ENCODE measurements at places on chromosomes 16 and 17.

- no peak for DNase-seq
These were observed 633.2 kb downstream of the WWOX start for GRCh38 chr16:78732696-78733095.

DNA sequence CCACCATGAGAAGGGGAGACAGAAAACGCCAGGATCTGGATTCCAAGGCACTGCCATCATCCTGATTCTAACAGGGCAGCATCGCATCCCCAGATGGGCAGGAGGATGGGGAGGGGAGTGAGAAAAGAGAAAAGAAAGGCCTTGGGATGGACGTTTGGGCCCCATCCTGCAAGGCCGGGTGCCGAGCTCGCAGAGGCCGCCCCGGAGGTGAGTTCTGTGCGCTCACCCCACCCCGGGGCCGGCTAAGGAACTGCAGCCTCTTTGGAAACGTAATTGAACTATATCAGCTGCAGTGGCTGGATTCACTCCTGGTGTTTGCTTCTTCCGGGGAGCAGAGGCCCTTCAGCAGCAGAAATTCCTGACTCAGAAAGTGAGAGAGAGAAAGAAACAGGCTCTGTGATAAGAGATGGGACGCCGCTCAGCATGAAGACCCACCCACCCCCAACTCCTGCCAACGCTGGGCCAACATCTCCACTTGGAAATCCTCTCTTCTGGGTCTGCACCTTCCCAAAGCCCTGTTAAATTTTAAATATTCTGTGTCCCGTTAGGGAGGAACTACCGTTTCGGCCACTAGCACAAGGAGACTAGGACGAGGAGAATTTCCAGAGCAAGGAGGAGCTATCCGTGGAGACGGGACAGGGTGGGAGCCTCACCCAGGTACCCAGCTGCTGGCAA lies 8.5 kb upstream of the SSTR2 start:
- DNase-seq = peak; percentile 84

GRCh38 chr17:7356072-7356549 lies 1.2 kb downstream of the TMEM95 start:
- DNase-seq = peak; percentile 83

DNA sequence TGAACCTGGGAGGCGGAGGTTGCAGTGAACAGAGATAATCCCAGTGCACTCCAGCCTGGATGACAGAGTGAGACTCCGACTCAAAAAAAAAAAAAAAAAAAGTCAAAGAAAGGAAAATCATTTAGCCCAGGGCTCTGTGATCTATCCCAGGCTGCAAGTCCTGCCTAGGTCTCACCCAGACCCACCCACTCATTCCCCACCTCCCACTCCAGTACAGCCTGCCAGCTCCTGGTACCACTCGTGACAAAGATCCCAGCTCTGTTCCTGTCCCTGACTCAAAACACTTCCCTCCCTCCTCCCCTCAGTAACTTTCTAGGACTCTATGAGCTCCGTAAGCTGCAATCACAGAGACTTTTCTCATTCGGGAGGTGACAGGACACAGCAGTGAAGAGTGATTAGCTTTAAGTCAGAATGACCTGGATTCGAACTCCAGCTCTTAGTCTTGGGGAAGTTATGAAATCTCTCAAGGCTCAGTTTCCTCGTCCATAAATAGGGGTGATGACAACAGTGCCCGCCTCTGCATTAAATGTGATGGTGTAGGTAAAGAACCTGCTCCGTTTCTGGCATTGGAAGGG lies 28.0 kb upstream of the MRPS23 start:
- DNase-seq = no peak

DNA sequence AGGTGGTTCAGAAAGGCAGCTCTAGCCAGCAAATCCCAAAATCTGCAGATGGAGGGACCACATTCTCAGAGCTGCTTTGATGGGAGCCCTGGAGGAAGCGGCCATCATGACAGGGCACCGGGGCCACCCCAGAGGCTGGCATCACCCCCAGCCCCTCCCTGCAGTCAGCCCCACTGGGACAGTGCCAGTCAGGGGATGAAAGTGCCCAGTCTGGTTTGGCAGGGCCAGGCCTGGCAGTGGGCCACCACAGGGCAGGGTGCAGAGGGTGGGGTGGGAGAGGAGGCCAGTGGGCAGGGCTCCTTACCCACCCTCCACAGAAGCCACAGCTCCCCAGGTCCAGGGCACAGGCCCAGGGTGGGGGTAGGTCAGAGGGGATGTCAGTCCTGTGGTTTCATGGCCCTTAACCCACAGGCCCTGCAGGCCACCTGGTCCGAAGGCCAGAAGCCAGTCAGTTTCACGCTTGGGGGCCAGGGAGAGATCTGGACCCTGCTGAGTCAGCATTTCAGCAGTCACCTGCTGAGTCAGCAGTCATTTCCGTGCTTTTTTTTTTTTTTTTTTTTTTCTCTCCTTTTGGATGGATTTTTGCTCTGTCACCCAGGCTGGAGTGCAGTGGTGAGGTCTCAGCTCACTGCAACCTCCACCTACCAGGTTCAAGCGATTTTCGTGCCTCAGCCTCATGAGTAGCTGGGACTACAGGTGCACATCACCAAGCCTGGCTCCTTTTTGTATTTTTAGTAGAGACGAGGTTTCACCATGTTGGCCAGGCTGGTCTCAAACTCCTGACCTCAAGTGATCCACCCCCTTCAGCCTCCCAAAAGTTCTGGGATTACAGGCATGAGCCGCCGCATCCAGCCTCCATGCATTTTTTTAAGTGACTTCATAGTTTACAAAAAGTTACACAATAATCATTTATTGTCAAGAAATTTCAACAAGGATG lies 10.4 kb downstream of the SLC25A10 start:
- no peak for DNase-seq

All from HEK293T (cell line).